Fibroblast of upper back skin (primary cell): ENCODE measurements at places on chromosomes 6 and 20.

DNA sequence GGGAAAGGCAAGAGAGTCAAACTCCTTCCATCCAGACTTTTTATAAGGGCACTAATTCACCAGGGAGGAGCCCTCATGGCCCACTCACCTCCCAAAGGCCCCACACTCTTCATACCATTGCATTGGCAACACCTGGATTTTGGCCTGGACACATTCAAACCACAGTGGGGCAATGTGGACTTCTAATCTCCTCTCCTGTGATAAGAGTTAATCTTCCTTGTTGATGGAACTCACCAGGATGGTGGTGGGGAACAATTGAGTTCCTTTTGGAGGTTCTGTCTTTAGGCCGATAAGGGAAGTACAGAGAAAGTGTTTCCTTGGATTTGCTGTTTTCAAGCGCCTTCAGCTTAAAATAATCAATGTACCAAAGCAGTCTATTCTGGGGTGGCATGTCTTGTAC lies 268.7 kb downstream of the CD83 start:
- DNase-seq: no peak

GRCh38 chr20:20680991-20681508 lies 31.4 kb downstream of the RALGAPA2 start:
- no peak for DNase-seq

- DNase-seq: no peak
Observed at GRCh38 chr6:32941214-32941768, 463 bp upstream of the HLA-DMB start.

DNA sequence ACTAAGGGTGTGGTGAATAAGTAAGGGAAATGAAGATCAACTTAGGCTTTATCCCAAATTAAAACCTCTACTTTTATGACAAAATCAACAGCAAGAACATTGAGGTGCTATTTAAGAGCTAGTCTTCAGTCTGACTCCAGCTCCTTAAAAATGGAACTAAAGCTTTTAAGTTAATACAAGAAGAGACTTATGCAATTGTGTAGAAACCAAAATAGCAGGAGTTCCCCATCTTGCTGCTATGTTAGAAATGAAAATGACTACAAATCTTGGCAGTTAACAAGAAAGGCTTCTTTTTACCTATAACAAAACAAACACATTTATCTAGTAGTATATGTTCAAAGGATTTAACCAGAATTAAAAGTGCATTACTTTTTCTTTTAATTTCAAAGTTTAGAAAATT lies 25.7 kb downstream of the HMGN3 start:
- DNase-seq: no peak

- no peak for DNase-seq
Observed at GRCh38 chr6:33543116-33543515, 37.0 kb downstream of the BAK1 start.

- DNase-seq: peak; percentile 94
Observed at GRCh38 chr6:112956696-112957535, 609.8 kb downstream of the RFPL4B start.

DNA sequence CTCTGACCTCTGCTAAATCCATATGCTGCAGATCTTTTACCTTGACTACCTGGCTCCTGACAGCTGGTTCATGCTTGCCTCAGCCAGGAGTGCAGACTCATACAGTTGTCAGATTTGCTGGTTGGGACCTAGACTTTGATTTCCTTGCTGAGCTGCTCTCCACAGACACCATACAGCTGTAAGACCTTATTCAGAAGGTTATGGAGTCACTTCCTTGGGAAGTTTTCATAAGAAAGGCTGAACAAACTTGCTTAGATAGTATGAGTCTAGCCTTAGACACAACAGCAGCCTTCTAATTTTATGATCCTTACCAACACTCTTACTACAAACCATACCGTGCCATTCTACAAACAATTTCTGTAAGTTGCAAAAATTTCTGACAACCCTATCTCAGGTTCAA lies 102.9 kb downstream of the EDN1 start:
- DNase-seq: no peak

DNA sequence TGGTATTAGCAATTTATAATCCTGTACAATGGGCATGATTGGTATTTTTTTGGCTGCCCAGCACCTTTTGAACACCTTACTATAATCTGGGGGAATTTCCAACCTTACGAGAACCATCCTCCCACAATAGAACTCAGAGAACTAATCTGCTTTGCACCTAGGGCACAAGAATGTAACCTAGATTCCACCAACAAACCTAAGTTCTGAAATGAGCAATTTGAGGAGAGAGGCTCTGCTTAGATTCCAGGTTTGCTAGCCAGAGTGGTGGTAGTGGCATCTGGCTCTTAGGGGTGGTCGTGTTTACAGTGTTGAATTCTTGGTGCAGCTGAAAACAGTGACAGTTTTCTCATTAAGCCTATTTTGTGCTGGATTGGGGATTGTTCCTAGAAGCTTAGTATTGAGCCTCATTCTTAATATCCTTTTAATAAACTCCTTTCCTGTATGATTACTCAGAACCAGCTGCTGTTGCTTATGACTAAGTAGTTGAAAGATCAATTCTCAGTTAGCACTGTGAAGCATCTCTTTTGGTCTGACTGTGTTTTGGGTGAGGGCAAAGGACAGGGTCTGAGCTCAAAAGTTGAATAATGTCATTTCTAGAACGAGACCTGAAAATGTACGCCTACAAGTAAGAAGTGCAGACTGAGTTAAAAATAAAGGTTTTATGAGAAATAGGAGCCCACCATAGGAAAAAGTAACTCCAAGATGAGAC lies 385.6 kb downstream of the CDKAL1 start:
- peak; percentile 33 for DNase-seq

DNA sequence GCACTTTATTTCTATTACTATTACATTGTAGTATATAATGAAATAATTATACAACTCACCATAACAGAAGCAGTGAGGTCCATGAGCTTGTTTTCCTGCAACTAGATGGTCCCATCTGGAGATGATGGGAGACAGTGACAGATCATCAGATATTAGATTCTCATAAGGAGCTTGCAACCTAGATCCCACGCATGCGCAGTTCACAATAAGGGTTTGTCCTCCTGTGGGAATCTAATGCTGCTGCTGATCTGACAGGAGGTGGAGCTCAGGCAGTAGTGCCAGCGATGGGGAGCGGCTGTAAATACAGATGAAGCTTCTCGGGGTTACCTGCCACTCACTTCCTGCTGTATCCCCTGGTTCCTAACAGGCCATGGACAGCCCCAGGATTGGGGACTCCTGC lies 139.5 kb upstream of the TCF21 start:
- DNase-seq: no peak

- DNase-seq: no peak
Observed at GRCh38 chr6:156879186-156879585, 102.0 kb downstream of the ARID1B start.

- DNase-seq: peak; percentile 81
Observed at GRCh38 chr20:22905658-22906057, 129.5 kb upstream of the SSTR4 start.

- DNase-seq: peak; percentile 26
Observed at GRCh38 chr6:20117474-20117873, 94.8 kb downstream of the MBOAT1 start.

- peak; percentile 28 for DNase-seq
Observed at GRCh38 chr6:81934936-81935335, 182.5 kb upstream of the TENT5A start.

DNA sequence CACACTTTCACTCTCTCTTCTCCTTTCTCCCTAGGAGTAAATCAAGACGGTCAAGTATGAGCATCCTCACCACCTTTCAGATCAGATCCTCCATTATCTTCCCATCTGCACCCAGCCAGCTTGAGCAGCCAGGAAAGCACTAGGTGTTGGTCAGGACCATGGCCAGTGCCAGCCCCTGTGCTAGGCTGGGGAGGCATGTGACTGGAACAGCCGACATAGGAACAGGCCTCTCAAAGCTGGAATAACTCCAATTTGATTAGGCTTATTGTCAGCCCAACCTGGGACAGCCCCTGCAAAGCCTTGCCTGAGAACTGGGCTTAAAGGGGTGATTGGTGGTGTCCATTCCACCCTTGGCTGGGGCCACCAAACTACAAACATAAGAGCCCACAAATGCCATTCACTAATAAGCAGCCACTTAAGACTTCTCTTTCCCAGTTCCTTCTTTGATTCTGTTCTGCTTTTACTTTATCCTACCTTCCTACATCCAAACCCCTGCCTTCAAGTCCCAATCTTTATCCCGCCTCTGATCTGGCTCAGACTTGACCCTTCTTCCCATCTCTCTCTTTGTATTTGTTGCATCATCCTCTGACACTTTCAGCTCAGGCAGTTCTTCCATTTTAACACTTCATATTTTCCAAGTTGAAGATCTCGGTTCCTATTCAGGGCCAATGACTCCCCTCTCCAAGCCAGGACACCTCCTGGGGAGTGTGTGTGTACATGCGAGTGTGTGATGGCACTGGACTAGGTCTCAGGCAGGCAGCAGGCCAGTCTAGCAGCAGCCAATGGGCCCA lies 4.5 kb upstream of the TREM2 start:
- DNase-seq: peak; percentile 25

- DNase-seq: no peak
Observed at GRCh38 chr20:6679086-6679485, 88.4 kb upstream of the BMP2 start.

DNA sequence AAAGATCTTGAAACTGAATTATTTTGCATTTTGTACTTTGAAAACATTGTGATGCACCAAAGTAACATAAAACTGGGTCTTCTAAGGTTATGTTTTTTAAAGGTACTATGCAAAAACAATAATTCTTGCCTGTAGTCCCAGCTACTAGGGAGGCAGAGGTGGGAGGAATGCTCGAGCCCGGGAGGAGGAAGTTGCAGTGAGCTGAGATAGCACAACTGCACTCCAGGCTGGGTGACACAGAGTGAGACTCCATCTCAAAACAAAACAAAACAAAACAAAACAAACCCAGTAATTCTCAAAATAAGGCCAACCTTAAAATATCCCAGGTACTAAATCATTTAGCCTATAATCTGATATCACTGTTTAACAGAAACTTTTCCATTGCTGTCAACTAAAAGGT lies 269.6 kb downstream of the KHDC1L start:
- DNase-seq: no peak

DNA sequence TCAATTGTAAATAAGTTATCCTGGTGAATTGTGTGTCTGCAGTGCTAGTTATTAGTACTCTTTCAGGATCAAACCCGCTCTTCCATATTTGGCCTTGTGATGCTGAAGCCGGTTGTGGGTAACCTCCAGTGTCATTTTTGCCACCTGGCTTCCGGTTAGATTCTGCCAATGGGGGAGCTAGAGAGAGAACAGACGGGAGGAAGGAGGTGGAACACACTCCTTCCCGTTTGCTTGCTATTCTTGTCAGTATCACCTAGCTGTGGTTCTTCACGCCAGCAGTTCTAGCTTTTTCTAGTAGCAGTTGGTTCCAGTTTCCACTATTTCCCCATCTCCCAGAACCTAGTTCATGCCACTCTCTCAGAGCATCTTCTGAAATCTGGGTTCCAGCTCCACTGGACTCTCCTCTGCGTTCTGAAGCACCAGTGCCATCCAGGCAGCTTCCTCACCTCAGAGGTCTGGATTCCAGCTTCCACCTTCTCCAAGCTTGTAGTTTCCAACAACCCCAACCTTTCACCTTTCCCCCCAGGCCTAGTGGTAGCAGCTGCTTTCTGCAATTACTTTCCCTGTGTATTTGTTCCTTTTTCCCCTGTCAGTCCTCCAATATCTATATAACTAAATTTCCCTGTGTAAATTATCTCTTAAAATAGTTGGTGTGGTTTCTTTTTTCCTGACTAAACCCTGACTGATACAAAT lies 46.9 kb upstream of the LOC128125822 start:
- no peak for DNase-seq

GRCh38 chr20:23497536-23497935 lies 6.6 kb downstream of the CST8 start:
- no peak for DNase-seq

DNA sequence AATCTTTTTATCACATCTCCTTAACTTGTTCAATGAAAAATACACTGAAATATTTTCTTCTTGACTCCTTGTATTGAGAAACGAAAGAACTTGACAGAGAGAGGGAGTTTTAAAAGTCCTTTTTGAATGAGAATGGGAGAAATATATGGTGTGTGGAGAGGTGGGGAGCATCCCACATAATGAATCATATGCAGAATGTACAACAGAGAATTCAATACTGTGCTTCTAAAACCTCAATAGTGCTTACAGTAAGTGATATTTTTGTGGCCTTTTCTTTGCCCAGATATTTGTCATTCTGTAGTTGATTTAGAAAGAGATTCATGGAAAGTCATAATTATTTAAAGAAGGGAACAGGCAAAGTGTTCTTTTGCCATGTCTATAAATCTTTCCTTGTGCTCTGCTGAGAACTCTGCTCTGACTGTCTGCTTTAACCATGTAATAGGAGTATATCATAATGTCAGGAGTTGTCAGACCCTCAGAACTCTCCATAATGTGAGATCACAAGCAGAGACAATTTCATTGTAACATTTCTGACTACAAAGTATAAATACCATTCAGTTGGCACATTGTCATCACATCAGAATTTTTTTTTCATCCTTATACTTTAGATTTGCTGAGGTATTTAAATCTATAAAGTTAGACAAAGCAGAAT lies 32.8 kb upstream of the HS3ST5 start:
- DNase-seq: peak; percentile 0

GRCh38 chr6:84583784-84584183 lies 180.6 kb downstream of the TBX18 start:
- peak; percentile 8 for DNase-seq

GRCh38 chr6:20024316-20024673 lies 187.1 kb downstream of the ID4 start:
- DNase-seq: no peak

DNA sequence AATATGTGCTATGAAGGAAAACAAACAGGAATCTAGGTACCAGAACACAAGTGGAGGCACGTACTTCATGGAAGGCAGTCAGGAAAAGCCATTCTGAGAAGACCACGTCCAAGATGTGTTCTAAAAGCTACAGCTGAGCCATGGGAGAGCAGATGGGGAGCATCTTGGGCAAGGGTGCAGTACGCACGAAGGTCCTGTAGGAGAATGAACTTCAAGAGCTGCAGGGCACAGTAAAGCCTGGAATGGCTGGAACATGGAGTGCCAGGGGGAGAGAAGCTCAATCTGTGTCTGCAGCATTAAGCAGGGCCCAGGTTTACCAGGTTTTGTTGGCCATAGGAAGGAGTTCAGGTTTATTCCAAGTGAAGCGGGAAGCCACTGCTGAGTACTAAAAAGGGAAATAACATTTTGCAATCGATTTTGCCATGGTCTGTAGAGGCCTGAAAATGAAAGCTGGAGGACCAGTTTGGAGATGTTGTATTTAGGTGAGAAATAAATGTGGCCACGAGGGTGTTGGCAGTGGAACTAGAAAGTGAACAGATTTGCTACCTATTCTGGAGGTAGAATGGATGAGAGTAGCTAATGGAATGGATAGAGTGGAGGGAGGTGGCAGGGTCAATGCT lies 29.9 kb downstream of the ADTRP start:
- DNase-seq: no peak

GRCh38 chr6:11584244-11584643 lies 46.7 kb downstream of the TMEM170B start:
- DNase-seq: peak; percentile 45

GRCh38 chr6:79783670-79784394 lies 152.7 kb downstream of the SH3BGRL2 start:
- DNase-seq: no peak

GRCh38 chr6:154791556-154792317 lies 58.5 kb downstream of the SCAF8 start:
- peak; percentile 41 for DNase-seq
